ENCODE measurements at places on chromosomes 6 and 20. TPM values are rescaled to one million over a fixed set of nuclear protein-coding genes. Genes with fewer than 3 reads are reported as not detected.

The PERP gene
- 21.2 TPM for polyA plus RNA-seq

The ADGB gene
- not detected for polyA plus RNA-seq

The RAMACL gene
- 0.17 TPM for polyA plus RNA-seq

The B3GAT2 gene
- polyA plus RNA-seq, result 0.03 TPM

The TMEM170B gene
- 0.10 TPM for polyA plus RNA-seq
